Stimulated activated CD4-positive, alpha-beta T cell treated with anti-CD3 and anti-CD28 coated beads, Interleukin-1b, Interleukin-23, amount 100 ng/mL, for 48 hours (primary cell): ENCODE measurements at places on chromosomes 2 and 18.

GRCh38 chr2:70906439-70907005 lies 29.2 kb upstream of the ATP6V1B1 start:
- no peak for DNase-seq

DNA sequence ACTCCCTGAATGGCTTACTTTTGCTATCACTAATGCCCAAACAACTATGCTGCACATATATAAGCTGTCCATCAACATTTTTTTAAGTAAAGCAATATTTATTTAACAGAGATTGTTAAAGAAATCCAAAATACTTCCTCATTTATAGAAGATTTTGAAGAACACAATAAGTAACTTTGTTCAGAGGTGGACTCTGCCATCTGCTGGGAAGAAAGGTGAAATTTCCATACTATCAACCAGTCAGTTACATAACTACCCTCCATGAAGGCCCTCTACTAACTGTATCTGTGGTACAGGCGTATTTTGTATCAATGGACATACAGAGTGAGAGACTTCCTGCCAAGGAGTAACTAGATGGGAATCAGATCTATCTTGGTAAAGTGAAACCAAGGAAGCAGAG lies 106.0 kb downstream of the DTNB start:
- DNase-seq = no peak

DNA sequence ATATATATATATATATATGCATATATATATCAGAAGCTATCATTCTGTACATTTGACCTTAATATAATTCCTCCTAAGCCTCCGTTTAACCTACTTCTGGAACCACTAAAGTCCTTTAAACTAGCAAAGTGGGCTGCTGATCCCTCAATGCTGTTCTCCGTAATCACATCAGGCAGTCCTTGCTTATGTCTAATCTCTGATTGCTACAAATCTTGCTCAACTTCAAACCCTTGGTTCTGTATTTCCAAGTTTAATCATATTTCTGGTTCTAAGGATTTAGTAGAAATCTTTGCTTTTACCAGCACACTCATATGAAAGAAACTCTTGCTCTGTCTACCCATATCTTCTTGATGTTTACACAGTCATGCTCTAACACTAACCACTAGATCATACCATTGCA lies 91.5 kb upstream of the GALNT13 start:
- DNase-seq = no peak

DNA sequence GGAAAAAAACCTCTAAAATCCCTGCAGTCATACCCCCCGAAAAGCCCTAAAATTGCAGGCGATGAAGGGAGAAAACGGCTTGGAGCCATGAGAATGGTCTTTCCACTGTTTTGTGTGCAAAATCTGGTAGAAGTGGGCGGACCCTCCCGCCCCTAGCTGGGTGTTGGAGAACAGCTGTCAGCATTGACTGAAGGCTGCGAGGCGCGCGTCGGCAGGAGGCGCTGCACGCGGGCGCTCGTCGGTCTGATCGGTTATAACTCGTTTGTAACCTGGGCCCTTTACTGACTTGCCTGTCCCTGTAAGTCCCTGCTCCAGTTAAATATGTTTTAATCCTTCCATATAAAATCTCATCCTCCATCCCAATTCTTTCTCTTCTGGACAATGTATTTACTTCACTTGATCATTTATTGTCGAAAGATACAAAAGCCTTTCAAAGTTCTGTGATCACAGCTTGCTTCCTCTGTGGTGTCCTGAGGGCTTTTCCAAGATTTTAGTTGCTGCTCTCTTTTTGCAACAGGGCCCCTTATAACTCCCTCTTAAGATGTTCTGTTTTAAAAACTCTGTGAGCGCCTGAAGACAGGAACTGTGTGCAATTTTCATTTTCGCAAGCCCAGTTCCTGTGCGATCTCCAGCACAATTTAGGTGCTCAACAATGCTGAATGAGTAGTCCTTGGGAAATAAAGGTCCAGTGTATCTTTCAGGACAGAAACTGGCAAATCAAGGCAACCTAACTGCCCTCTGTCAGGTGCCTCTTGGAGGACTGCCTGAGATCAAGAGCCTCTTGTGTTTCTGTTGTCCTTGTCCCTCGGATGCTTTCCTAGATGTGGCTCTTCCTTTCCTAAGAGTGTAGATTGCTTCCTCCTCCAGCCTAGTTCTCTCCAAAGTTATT lies 918 bp upstream of the HNRNPLL start:
- peak; percentile 84 for DNase-seq

DNA sequence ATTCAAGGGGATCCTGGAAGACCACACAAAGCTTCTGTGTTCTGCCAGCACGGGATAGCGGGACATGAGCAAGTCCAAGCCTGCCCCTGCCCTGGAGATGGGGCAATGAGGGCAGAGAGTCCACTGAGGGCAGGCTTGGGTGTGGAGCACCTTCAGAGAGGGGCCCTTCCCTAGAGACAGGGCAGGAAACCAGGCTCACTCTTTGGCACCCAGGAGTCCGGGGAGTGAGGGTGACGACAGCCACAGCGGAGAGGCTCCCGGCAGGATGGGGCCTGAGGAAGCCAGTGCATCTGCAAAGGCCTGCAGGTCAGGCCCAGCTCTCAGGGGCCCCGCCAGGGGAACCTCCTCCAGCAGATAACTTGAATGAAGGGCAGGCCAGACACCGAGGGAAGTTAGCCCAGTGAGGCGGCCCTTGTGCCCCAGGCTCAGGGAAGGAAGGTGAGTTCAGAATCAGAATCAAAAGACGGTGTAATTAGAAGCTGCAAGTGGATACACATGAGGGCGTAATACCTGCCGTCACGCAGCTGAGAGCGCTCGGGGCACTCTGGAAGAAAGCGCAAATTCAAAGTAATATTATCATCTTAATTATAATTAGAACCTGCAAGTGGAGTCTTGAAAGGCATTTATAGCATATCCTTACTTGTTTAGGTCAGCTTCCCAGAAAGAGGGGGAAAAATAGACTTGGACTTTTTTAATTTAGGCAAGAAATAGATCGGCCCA lies 142.6 kb upstream of the LGALSL start:
- no peak for DNase-seq

DNA sequence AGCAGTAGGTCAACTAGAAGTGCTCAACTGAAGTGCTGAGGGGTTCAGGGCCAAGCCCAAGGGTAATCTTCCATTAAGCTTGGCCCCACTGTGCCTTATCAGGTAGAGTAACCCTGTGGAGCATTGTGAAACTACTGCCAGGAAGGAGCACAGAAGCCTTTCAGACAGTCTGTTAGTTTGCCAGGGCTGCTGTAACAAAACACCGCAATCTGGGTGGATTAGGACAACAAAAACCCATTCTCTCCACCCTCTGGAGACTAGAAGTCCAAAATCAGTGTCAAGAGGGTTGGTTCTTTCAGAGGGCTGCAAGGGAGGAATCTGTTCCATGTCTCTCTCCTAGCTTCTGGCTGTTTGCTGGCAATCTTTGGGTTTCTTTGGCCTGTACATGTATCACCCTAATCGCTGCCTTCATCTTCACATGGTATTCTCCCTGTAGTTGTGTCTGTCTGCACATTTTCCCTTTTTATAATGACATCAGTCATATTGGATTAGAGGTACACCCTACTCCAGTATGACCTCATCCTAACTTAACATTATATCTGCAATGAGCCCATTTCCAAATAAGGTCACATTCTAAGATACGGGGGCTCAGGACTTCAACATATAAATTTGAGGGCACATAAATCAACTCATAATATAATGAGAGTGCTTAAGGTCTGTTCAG lies 21.2 kb downstream of the VIT start:
- DNase-seq = no peak

GRCh38 chr2:28250006-28250405 lies 142.7 kb upstream of the FOSL2 start:
- no peak for DNase-seq

- DNase-seq = no peak
Measured at GRCh38 chr18:74480149-74480651, 16.0 kb upstream of the CNDP2 start.

- DNase-seq = peak; percentile 35
Measured at GRCh38 chr2:70643715-70644114, 90.1 kb upstream of the TGFA start.

DNA sequence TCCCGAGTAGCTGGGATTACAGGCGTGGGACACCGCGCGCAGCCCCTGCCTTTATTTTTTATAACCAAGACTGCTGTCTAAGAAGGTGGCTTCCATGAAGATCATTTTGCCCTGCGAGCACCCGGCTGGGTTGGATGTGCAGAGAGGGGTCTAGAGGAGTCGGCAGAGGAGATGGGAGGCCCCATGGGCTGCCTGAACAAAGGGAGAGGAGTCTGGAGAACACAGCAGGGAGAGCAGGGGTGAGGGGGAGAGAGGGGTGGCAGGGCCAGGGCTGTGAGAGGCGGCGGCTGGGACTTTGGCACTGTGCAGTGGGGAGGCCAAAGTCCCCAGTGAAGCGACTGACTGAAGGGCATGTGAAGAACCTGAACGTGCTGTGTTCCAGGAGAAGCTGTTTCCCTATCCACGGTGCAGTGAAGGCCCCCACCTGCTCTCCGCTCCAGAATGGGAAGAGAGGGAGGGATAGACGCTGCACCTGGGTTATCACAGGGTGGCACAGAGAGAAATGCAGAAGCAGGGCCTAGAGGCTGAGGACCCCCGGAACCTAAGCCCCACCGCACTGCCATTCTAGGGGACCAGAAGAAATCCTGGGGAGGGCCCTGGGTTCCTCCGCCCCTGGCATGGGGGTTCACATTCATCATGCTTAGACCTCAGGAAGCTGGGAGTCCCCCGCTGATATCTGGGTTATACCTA lies 24.8 kb upstream of the FOSL2 start:
- no peak for DNase-seq

DNA sequence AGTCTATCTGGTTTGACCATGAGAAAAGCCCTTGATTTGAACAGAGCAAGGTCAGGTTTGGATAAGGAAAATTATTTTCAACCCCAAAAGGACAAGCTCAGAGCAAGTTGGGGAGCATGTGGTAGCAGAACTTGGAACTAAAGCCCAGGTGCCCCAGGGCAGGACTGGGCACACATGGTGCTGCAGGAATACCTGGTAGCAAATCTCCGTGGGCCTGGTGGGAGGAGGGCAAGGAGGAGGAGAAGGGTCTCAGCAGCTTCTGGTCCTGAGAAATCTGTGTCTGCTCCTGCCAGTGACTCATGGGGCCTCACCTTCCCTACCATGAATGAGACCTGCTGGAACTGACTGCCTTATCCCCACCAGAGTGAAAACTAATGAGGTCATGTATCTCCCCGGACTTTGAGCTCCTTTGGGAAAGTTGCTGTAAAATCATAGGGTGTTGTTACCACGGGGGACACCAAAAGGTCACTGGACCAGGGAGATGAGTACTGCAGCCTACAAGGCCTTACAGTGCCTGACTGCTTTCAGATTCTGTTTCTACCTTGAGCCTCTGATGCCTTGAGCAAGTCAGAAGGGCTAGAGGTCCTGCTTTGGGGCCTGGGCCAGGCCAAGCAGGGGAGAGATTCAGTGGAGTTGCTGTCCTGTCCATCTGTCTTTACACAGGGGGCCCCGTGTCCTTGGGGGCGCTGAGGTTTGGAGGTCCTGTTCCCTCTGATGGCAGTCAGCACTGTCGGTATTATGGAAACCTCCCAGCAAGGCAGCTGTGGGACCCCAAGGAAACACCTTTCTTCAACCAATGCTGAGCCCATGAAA lies 304.0 kb downstream of the MYCN start:
- DNase-seq = no peak

DNA sequence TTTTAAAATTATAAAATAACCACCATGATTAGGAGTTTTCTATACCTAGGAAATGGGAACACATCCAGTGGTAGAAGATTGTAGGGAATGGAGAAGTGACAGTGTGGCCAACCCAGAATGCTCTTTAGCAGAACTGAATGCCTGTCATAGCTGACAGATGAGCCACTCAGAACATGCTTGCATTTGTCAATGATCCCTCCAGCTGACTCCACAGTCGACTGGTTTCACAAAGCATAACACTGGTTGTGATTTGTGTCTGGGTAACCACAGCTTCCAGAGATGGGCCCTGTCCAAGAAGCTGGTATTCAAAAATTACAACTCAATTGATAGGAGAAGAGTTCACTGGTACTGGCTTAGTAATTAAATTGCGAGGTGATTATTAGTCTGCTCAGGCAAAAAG lies 9.0 kb upstream of the CTIF start:
- no peak for DNase-seq

- DNase-seq = no peak
Measured at GRCh38 chr2:57542081-57542480, 504.5 kb upstream of the VRK2 start.

GRCh38 chr2:151021747-151022452 lies 239.8 kb downstream of the RBM43 start:
- no peak for DNase-seq

DNA sequence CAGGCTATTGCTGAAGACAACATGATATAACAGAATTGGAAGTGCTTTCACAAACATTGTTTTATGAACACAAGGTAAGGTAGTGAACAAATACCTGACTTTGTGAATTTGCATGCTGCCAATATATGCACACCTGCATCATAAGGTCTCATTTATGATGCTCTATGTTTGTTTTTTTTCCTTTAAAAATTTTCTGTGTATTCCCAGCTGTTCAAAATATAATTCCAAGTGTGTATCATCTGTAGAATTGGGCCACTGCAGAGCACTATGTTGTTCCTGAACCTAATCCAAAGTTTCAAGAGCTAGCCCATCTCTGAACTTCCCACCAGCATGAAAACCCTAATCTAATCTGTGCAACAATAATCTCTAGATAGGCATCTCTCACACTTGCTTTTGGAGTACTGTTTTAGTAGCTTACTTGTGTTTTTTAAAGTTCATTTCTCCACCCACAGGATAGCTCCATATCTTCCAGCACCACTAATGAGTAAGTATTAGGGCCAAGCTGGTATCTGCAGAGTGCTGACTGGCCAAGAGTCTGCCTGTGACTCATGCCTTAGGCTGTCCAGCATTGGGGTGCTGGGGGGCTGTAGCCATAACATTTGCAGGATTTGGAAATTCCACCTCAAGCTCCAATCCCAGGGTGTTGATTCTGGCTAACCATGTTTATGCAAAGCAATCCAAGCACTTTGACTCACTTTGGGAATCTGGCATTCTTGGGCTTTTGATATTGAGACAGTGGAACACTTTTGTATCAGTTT lies 208.2 kb upstream of the REV1 start:
- no peak for DNase-seq

DNA sequence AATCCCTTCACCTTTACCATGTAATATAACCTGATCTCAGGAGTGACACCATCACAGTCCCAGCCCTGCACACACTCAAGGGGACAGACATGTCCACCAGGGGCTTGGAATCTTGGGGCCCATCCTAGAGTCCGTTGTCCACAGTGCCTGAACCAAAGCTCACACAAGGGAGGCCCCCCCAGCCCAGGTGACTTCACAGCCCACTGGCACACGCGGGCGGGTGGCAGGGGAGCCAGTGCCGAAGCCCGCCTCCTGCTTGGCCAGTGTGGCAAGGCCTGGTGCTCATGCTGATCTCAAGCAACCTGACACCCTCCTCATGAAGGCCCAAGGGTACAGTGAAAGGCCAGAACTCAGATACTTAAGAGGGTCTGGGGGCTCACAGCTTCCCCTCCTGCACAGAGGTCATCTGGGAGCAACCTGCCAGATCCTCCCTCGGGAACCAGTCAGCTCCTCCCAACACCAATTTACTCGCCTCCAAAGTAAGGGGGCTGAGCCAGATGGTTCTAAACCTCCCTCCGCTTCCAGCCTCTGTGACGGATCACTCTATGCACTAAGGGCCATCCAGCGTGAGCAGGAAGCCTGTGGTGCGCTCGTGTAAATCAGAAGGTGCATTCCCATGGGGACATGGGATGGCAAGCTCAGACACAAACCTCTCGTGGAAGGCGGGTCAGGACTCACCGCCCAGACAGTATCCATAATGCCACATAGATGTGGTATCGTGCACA lies 3.2 kb upstream of the RAB17 start:
- DNase-seq = no peak
